ENCODE measurements at places on chromosomes 11 and 22.
A peak's percentile ranks its signal among the peaks of the same experiment; 100 is the strongest.

- no peak for DNase-seq
Measured at GRCh38 chr22:21605887-21606564, 23.8 kb downstream of the YDJC start.

DNA sequence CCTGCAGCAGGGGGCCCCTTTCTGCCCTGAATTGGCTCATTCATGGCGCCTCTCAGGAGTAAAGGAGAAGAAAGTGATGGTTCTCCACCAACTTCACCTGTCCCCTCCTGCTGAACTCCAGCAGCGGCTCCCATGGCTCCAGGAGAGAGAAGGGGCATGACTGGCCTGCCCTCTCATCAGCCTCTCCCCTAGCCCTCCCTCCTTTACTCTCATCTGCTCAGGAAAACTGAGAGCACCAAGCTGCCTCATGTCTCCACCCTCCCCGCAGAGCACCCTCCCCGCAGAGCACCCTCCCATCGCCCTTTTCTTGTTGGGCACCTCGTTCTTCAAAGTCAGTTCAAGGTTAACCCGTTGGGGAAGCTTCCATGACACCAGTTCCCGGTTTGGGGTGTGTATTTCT lies 82.1 kb upstream of the ATXN10 start:
- no peak for DNase-seq

DNA sequence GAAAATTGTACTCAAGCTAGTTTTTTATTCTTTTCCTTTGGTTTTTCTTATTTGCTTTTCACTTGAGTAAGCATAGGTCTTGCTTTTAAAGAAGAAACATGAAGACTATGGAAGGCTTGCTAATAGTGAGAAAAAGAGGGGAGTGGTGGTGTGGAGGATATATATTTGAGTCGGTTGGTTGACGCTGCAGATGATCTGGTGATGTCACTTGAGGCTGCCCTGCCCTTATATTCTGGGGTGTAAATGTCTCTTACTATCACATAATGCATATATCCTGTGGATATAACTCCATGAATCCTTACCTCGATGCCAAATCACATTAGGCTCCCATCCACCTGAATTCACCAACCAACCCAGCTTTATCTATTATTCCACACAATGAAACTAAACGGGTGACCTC lies 2.9 kb downstream of the GRIA4 start:
- DNase-seq, result no peak

DNA sequence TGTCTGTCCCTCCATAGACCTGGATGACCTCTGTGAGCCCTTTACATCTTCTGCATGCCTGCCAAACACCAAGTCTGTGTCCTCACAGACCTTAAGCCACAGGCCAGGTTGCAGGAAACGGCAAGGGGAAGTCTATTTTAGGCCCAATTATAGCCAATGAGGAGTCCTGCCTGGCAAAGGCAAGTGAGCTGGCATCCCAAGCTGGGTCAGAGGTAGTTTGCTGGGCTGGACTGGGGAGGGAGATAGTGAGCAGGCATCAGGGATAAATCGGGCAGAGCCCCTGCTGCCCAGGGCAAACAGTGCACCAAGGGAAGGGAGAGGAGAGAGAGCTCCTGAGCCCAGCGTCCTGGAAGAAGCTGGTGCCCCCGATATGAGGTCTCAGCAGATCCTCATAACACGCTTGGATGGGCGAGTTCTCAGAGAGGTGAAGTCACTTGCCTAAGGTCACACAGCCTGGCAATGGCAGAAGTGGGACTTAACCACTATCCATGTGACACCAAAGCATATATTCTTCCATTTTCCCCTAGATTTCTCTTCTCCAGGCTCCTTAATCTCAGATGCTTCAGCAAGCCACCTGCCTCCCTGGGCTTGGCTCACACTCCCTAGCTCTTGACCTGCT lies 3.7 kb upstream of the RELT start:
- DNase-seq, result no peak

GRCh38 chr11:83047515-83048225 lies 24.0 kb downstream of the RAB30 start:
- DNase-seq, result no peak

GRCh38 chr22:47190276-47190956 lies 428.0 kb downstream of the TBC1D22A start:
- no peak for DNase-seq

- DNase-seq, result no peak
Measured at GRCh38 chr11:89168396-89168795, 9.3 kb upstream of the TYR start.

DNA sequence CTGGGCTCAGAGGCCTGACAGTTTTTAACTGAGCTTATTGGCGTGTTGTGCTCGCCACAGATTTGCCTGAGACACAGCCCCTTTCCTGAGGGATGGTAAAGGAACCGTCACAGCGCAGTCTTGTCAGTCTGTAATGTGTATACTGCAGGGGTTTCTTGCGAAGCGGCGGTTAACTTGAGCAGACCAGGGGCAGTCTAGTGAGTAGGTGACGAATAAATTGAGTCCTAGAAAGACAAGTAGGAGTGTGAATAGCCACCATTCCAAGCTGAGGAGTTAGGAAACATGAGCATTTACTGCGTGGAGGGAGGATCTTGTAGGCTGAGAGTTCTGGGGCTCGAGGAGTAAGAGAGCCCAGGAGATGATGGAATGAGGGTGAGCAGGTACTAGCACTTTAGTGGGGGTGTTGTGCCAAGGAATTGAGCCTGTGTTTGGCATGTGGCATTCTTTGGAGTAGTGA lies 1.4 kb downstream of the MED15 start:
- DNase-seq, result no peak

- no peak for DNase-seq
Measured at GRCh38 chr11:95279921-95280868, 49.2 kb upstream of the SESN3 start.

DNA sequence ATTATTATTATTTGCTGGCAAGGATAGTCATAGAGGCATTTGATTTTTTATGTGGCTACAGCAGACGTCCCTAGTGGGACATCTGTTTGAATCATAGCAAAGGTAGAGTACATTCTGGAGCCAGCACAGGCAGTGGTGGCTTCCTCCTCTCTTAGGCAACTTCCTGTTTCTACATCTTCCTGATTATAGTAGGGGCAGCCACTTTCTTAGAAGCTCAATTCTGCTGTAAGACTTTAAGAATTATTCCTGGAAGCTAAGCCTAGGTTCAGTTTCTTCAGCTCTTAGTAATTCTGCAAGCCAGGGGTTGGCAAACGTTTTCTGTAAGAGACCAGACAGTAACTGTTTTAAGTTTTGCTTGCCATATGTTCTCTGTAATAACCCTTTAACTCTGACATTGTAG lies 129.3 kb upstream of the TENM4 start:
- peak; percentile 35 for DNase-seq

- DNase-seq, result no peak
Measured at GRCh38 chr11:6476571-6476970, 2.8 kb upstream of the TRIM3 start.

DNA sequence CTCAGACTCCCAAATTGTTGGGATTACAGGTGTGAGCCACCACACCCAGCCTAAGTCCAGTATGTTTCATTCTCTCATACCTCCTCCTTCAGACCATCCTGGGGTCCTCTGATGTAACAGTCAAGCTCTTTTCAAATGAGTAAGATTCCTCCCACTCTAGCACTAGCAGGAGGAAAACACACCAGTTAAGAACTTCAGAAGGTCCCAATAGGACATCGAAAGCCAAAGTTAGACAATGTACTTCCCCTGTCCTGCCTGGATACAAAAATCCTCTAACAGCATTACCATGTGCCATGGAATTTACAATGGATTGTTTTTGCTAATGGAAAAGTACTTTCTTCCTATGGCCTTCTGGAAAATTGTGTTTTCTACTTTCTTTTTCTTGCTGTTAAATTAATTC lies 67.1 kb downstream of the CCDC34 start:
- no peak for DNase-seq

DNA sequence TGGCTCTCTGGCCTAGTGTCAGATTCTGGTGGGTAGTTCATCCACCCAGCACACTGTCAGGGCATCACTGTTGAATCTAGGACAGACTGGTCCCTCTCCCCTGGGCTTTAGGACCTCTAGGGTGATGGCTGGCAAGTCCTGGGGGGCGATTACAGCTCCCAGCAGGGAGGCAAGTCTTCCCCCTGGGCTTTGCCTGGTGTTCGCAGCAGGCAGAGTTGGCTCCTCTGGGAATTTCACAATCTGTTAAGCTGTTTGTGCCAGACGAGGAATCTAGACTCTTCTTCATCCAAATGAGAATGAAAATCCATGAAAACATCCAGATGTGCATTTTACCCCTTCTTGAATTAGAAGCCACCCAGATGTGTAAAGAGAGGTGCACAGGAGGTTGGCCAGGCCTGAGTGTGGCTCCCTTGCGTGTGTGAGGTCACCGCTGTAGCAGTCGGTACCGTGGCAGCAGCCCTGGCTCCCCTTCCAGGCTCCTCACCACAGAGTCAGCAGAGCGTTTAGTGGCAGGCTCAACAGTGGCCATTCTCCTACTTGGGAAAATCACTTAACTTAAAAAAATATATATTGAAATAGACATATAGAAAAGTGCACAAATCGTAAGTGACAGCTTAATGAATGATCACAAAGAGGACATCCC lies 99.9 kb upstream of the TBCEL start:
- no peak for DNase-seq

DNA sequence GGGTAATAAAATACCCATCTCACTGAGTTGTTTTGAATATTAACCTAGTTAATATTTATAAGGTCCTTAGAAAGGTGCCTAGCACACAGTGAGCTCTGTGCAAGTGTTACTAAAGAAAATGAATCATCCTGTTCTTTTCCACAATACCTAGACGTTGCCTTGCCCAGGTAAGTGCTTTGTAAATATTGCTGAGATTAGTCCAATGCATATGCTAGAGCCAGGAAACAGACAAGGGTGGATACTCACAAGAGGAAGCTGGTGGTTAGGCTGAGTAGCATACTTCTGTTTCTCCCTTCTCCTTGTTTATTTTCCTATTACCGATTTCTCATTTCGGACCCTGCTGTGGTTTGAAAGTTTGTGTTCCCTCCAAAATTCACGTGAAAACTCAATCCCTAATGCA lies 58.1 kb upstream of the BARX2 start:
- DNase-seq, result no peak

GRCh38 chr11:9884601-9885000 lies 220.7 kb downstream of the SWAP70 start:
- DNase-seq, result no peak

DNA sequence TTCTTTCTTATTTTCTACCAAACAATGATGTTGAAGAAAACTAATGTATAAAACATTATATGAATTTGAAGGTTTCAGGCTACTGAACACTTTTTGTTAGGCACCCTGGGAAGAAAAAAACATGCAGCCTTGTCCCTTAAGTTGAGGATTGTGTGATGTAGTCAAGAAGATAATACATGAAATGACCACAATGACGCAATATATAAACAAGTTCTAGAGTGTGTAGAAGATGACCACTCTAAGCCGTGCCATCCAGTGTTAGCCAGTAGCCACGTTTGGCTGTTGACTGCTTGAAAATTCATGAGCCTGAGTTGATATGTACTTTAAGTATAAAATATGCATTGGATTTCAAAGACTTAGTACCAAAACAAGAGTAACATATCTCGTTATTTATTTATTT lies 16.2 kb downstream of the SWAP70 start:
- no peak for DNase-seq

DNA sequence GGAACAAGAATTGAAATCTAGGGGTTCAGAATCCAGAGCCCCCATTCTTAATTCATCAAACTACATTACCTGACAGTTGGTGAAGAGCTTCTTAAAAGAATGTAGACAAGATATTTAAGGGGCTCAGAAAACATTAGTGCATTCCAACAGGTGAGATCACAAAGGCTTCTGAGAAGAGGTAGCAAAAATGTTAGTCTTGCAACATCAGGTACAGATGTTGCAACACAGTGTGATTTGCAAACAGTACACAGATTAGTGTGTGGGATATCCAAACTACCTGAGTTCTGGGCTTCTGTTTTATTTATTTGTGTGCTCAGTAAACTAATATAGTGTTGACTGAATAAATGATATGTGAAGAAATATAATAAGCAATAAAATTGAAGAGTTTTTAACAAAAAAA lies 11.8 kb downstream of the CASP4 start:
- DNase-seq, result peak; percentile 4

GRCh38 chr11:24754406-24754805 lies 257.6 kb downstream of the LUZP2 start:
- no peak for DNase-seq

- DNase-seq, result no peak
Measured at GRCh38 chr22:23237201-23237798, 57.0 kb downstream of the BCR start.

GRCh38 chr11:69949327-69949726 lies 128.8 kb upstream of the ANO1 start:
- DNase-seq, result no peak

DNA sequence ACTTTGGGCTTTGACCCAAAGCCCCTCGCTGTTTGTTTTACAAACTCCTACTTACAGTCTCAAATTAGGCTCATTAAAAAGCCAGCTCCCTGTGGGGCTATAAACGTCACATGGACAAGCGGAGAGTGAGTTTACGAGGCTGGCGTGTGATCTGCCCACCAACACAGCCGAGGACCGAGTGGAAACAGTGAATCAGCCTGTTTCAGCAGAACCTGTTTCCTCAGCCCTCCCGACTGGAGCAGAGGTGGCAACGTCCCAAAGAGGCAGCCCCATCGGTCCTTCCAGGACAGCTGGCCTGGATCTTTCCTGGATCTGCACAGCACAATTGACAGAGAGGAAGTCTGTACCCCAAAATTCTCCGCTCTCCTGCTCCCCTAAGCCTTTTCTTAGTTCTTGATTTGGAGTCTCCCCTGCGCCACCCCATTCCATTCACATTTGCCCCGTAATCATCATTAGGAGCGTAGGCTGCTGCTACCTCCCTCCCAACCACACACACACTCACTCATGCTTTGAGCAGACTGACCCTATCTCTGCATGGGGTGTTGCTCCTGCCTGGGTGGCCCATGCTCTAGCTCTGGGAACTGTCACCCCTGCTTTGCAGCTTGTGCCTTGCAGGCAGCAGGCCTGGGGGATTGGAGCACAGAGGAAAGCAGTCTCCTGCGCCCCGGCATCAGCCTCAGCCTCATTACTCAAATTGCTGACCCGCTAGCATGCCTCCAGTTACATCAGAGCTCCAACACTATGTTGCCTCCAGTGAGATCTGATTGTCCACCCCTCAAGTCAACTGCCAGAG lies 117.8 kb downstream of the NAT10 start:
- DNase-seq, result no peak

GRCh38 chr11:66919923-66920322 lies 38.3 kb downstream of the PC start:
- DNase-seq, result no peak

GRCh38 chr11:111417011-111417765 lies 38.1 kb upstream of the POU2AF1 start:
- peak; percentile 18 for DNase-seq

All from activated CD4-positive, alpha-beta T cell treated with anti-CD3 and anti-CD28 coated beads, Interleukin-10, Interleukin-2, amounts not matched to agents 100 ng/mL and 50 ng/mL, durations not matched to agents 16 hours and 8 hours (primary cell).